ENCODE measurements at places on chromosomes 3 and 15.

DNA sequence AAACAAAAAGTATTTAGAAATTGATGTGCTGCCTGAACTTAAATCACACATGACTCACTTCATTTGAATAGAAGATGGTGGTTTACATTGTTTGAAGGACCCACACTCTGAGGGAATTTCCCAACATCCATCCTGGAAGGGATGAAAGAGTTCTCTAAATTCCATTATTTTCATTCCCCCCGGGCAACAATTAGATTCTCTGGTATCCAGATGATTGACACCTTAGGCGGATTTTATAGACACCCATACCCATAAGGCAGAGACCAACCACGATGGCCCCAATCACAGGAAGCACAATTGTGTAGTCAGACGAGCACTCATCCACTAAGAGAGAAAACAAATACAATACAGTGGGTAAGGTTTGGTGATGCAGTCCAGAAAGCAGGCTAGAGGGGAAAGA is 24.6 kb upstream of the MCCC1 start:
- DNase-seq, result no peak

GRCh38 chr3:198071602-198072287 is 111.7 kb downstream of the LMLN start:
- no peak for DNase-seq

- DNase-seq, result no peak
Observed at GRCh38 chr15:76885212-76885611, 19.9 kb downstream of the SCAPER start.

GRCh38 chr3:58116161-58116955 is 94.4 kb downstream of the DNASE1L3 start:
- DNase-seq, result no peak

DNA sequence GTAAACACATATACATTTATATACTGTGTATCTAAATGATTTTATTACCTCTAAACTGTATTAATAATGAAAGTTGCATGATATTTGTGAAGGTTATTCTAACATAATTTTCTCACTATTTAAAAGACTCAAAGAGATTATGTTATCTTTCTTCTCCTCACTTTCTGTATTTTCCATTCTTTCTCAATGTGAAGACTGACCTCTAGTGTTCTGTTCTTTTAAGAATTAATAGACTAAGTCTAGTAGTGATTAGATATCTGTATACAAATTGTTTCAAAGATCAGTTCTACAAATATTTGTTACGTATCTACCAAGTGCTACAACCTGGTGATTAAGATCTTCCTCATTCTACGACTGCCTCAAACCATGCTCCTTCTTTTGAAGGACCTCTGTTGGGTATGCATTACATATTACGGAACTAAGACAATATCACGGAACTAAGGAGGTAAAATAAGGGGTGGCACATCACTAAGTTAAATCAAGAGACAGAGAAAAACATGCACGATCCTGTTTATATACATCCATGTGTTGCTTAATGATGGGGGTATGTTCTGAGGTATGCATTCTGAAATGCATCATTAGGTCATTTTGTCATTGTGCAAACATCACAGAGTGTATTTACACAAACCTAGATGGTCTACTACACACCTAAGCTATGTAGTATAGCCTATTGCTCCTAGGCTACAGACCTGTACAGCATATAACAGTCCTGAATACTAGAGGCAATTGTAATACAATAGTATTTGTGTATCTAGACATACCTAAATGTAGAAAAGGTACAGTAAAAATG is 161.5 kb upstream of the KBTBD8 start:
- DNase-seq, result no peak

- no peak for DNase-seq
Observed at GRCh38 chr15:63135804-63136203, 14.1 kb downstream of the LACTB start.

GRCh38 chr3:46095307-46095706 is 68.0 kb upstream of the XCR1 start:
- no peak for DNase-seq

- DNase-seq, result no peak
Observed at GRCh38 chr15:89648106-89649012, 6.9 kb downstream of the KIF7 start.

DNA sequence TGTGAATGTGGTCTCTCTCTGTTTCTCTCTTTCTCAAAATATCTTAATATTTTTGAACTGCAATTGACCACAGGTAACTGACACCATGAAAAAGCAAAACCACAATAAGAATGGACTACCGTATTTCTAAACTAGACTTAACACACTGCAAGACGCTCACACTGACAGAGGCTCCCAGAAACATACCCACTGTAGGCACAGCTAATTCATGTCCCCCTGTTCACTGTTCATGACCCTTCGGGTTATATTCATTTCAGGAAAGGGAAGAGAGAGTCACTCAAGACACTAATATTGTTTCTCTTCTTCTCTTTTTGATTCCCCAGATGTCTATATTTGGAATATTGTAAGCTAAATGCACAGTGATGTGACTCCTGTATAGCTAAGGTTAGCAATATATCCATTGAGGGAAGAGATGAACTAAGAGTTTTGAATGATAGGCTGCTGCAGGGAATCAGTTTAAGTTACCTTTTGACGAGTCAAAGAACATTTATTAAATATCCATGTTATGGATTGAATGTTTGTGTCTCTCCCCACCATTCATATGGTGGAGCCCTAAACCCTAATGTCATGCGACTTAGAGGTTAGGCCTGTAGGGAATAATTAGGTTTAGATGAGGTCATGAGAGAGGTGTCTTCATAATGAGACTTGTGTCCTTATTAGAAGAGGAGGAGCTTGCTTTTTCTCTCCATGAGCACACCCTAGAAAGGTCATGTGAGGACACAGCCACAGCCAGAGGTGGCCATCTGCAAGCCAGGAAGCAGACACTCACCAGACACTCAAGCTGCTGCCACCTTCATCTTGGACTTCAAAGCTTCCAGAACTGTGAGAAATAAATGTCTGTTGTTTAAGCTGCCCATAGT is 216.6 kb upstream of the GRM7 start:
- no peak for DNase-seq

DNA sequence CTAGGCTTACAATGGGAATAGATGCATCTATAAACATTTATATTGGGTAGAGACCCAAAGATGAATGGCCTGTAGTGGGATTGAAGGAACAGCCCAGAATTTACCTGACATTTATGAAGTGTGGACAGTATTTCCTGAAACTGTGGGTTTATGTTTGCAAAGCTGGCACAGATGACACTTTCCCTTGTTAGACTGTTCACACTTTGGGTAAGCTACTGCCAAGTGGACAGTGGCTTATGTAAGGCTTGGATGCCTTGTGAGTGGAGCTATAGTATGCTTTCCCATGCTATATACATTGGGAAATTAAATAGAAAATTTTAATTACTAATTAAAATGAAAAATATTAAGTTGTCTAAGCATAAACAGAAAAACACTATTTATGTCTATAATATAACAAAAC is 48.5 kb downstream of the STARD9 start:
- no peak for DNase-seq

- no peak for DNase-seq
Observed at GRCh38 chr3:147846293-147846692, 437.1 kb downstream of the ZIC1 start.

GRCh38 chr15:37625576-37625975 is 308.9 kb upstream of the TMCO5A start:
- no peak for DNase-seq

- no peak for DNase-seq
Observed at GRCh38 chr3:16866571-16866970, 18.2 kb upstream of the PLCL2 start.

GRCh38 chr3:183921096-183921495 is 36.4 kb upstream of the PARL start:
- DNase-seq, result no peak

- DNase-seq, result no peak
Observed at GRCh38 chr15:85622221-85622831, 172.4 kb downstream of the KLHL25 start.

GRCh38 chr3:113163152-113163551 is 48.2 kb upstream of the BOC start:
- no peak for DNase-seq

DNA sequence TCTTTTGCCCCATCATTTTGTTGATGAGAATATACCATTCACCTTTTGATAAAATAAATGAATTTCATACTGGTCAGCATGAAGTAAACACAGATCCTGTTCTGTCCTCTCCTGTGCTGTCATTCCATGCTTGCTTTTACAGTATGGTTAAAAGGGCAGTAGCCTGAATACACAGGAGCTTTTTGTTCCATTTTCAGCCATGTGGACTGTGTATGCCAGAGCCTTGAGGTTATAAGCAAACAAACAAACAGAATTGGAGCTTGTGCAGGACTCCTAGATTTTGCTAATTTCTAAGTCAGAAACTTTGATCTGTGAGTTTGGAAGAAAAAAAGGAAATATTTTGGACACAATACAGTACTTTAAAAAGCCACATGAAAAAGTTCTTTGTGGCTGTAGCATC is 91.9 kb downstream of the LRRC28 start:
- DNase-seq, result no peak

- DNase-seq, result no peak
Observed at GRCh38 chr3:42652611-42653302, 740 bp upstream of the ZBTB47 start.

- DNase-seq, result no peak
Observed at GRCh38 chr15:40844696-40845030, 815 bp downstream of the SPINT1 start.

- DNase-seq, result peak; percentile 25
Observed at GRCh38 chr3:151439652-151440125, 21.2 kb downstream of the IGSF10 start.

DNA sequence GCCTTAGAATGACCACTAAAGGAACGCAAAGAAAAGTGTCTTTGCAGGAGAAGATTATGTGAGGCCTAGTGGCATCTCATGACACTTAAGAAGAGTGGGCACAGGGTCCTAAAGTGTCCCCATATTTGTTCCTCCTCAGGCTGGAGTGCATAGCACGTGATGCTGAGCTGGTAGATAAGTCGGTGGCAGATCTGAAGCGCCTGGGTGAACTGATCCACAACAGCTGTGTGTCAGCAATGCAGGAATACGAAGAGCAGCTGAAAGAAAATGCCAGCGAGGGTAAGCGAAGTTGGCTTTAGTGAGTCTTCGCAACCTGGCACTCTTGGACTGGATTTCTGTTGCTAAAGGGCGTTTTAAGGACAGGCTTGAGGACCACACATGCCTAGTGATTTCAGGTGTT is 92.6 kb downstream of the CHD2 start:
- DNase-seq, result no peak

DNA sequence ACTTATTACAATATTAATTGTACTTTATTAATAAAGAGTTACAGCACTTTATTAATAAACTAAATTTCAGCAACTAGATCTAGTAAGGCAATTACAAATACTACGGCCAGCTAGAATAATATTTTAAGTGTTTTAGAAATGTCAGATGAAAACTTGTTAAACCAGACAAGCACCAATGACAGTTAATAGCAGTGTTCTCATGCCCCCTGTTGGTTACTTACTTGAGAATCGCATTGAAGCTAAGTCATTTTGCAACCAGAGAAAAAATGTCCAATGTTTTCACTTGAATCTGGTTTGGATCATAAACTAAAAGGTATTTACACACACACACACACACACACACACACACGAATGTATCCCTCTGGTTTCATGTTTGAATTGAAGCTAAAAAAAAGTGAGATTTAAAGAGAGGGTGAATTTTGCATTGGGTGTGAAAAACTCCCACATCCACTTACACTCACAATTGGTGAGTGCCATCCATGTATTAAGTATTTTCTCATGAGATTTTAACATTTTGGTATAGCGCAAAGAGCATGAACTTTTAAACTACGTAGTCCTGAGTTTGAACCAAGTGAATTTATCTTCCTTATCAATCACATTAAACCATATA is 347.7 kb downstream of the ZBBX start:
- DNase-seq, result peak; percentile 3

DNA sequence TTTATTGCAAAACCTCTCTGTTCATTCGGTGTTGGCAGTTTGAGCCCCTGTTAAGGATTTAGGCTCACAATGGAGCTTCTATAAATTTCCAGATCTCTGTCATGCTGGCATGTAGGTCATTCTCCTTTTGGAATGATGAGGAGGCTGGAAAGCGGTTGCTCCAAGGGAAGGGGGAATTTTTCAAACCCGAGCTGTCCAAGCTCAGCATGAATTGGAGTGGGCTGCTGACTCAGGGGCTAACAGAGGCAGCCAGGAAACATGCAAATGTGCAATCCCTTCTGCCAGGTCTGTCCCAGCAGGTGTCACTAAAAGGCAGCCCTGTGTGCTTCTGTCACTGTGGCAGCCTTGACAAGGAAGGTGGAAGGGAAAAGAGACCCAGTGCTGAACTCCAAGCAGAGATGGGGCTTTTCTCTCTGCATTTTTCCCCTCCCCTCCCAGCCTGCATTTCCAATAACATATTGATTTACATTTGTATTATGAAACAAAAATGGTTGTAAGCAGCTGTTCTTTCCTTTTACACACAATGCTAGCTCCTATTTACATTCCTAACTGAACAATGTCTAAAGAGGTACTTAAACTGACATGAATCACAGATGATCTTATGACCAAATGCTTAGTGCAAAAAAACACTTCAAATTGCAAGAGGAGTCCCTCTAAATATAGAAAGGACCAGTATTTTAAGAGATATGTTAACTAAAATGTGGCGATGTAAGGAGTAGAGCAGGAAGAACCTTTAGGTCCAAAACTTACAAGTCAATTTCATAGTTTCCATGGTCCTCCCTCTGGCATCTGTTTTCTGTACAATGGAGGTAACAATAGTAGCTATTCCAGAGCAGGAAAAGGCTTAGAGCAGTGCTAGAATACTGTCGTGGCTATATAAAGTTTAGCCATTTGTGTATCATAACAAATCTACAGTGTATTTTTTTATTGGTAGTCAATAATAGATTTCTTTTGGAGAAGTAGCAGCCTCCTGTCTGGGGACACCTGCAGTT is 84.5 kb upstream of the ATP10A start:
- no peak for DNase-seq

- DNase-seq, result no peak
Observed at GRCh38 chr3:192253138-192253887, 474.0 kb downstream of the FGF12 start.

DNA sequence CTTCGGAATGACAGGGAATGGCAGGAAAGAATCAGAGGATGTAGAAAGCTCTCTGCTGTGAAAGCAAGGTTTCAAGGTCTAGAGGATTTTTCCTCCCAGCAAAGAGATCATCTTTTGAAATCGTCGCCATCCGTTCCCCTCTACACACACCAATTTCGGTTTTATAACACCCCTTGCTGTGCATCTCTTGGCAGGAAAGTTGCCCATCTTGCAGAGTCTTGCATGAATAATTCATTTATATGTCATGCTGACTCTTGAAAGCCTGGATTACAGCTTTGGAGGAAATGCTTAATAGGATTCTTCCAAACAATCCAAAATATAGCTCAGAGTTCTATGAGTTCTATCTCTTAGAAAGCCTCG is 262.7 kb downstream of the CHL1 start:
- DNase-seq, result no peak
